Activated CD8-positive, alpha-beta T cell treated with anti-CD3 and anti-CD28 coated beads, Interleukin-2, amount 10 ng/mL, durations not matched to agents 7 days and 5 days (primary cell): ENCODE measurements at places on chromosomes 6 and 20.

GRCh38 chr6:46103441-46104115 lies 26.2 kb upstream of the ENPP4 start:
- DNase-seq = no peak

GRCh38 chr6:30790724-30791383 lies 46.5 kb upstream of the IER3 start:
- no peak for DNase-seq

GRCh38 chr6:90465686-90466085 lies 121.2 kb downstream of the MAP3K7 start:
- no peak for DNase-seq

DNA sequence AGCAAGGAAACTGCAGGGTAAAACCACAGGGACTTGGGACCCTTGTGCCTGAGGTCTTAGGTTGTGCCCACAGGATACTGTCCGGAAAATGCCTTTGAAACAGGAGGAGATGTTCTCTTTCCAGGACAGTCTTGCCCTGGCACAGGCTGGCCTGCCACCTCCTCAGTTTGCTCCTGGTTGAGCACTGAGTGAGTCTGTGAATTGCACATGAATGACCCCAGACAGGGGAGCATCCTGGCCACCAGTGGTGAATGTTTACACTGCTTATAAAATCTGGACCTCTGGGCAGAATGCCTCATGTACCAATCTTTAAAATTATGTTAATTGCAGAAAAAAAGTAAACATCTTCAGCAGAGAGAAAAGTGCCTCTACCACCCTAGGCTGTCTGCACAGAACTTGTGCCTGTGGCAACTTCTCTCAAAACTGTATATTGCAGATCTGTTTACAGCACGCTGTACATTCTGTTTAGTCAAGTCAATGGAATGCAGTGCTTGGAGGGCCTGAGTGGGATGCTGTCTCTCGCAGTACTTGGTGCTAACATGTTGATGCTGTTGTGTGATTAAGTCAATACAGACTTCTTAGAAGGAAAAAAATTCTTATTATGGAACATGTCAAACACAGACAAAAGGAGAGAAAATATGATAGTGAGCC lies 242.1 kb downstream of the SOD2 start:
- no peak for DNase-seq

- no peak for DNase-seq
Observed at GRCh38 chr6:64520050-64520449, 884.4 kb downstream of the PHF3 start.

- DNase-seq = no peak
Observed at GRCh38 chr6:3753228-3753835, 1.8 kb upstream of the PXDC1 start.

DNA sequence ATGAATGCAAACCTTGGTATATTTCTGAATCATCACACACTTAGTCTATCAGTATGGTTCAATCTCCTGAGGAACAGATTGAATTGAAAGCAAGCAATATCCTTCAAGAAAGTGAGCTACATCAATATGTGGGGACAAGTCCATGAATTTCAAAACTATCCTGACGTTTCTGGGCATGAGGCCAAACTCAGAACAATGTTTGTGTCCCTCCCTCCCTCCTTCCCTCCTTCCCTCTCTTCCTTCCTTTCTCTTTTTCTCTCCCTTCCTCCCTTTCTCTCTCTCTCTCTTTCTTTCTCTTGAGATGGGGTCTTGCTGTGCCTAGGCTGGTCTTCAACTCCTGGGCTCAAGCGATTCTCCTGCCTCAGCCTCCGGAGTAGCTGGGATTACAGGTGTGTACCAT lies 27.9 kb upstream of the SYNCRIP start:
- no peak for DNase-seq

GRCh38 chr6:158628542-158628941 lies 16.0 kb downstream of the DYNLT1 start:
- DNase-seq = no peak

DNA sequence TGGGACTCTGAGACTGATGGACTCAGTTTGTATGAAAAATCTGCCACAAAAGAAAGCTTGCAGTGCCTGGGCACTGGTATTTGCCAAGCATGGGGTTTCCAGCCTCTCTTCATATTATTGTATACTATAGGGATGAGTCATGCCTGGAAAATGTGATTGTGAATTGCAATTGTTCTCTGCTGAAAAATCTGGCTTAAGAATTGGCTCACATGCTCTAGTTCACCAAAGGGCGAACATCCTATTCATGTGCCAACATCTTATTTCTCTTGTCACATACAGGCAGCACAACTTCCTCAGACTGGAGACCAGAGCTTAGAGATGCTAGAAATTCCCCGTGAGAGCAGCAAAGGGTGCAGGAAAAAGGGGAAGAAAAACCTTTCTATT lies 103.6 kb upstream of the KCNK16 start:
- no peak for DNase-seq

DNA sequence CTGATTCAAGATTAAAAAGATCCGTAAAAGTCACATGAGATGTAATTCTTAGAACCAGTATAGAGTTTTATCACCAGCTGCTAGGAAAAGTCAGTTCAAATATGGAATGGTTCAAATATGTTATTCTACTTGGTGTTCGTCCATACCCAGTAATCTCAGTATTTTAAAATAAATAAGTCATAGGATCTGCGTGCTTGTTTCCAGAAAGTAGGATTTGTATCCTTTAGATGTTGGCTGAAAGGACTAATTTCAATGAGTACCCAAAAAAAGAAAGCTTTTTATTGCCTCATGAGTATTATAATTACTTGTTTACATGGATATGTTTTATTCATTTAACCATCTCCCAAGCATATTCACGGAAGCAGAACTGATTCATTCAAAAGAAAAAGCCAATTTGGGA lies 12.2 kb downstream of the TPD52L1 start:
- DNase-seq = no peak

GRCh38 chr20:11098888-11099287 lies 425.1 kb upstream of the JAG1 start:
- DNase-seq = no peak

DNA sequence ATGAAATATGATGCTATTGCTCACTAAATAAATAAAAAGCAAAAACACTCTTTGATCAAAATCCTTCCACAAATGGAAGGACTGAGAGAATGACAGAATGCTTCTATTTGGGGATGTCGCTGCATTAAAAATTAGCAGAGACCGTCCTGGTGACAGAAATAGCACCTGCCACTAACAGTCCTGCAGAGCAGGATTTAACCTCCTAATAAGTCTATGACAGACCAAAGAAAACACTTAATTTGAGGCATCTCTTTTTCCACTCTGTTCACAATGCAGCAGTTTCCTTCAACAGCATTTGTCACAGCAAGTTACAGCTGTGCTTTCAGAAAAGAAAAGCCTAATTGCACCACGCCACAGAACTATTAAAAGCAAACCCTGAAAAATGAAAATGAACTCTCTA lies 140.6 kb upstream of the BEND6 start:
- DNase-seq = no peak

GRCh38 chr6:154548130-154548830 lies 37.8 kb upstream of the CNKSR3 start:
- DNase-seq = no peak

DNA sequence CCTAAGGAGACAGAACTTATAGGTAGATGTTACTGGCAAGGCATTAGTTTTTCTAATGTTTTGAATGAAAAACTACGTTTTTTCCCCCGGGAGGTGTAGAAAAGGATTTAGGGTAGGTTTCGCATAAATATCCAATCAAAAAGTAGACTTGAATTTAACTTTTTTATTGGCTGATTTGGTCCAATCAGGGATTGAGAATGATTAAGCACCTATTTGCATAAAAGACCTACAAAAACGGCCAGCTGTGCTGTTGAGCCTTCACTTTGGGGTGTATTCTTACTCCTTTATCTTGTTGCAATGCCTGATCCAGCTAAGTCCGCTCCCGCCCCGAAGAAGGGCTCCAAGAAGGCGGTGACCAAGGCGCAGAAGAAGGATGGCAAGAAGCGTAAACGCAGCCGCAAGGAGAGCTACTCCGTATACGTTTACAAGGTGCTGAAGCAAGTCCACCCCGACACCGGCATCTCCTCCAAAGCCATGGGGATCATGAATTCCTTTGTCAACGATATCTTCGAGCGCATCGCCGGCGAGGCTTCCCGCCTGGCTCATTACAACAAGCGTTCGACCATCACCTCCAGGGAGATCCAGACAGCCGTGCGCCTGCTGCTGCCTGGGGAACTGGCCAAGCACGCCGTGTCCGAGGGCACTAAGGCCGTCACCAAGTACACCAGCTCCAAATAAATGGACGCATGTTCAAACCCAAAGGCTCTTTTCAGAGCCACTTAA lies 113.5 kb upstream of the BTN3A2 start:
- peak; percentile 90 for DNase-seq

DNA sequence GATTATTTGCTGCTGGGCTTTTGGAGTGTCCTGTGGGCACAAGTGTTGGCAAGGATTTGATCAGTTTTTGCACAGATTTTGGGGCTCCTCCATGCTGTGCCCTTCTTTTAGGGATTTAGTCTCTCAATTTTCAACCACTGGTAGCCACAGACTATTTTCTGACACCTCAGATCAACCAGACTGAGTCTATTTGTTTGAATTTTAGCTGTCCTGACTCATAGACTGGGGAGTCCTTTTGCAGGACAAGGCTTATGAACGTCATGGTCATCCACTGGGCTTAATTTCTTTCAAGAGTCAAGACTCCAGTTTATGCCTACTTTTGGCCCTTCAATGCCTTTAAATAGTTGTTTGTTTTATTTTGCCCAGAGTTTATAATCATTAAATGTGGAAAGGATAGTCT lies 59.3 kb downstream of the BCKDHB start:
- no peak for DNase-seq

DNA sequence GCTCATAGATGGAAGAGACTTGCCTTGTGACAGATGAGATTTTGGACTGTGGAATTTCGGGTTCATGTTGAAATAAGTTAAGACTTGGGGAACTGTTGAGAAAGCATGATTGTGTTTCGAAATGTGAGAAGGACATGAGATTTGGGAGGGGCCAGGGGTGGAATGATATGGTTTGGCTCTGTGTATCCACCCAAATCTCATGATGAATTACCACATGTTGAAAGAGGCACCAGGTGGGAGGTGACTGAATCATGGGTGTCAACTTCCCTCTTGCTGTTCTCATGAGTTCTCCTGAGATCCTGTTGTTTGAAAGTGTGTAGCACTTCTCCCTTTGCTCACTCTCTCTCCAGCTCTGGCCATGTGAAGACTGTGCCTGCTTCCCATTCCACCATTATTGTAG lies 17.9 kb downstream of the AHI1 start:
- DNase-seq = no peak

GRCh38 chr6:151068761-151069312 lies 170.9 kb upstream of the AKAP12 start:
- no peak for DNase-seq

- DNase-seq = no peak
Observed at GRCh38 chr6:88513471-88513870, 347.3 kb upstream of the CNR1 start.

DNA sequence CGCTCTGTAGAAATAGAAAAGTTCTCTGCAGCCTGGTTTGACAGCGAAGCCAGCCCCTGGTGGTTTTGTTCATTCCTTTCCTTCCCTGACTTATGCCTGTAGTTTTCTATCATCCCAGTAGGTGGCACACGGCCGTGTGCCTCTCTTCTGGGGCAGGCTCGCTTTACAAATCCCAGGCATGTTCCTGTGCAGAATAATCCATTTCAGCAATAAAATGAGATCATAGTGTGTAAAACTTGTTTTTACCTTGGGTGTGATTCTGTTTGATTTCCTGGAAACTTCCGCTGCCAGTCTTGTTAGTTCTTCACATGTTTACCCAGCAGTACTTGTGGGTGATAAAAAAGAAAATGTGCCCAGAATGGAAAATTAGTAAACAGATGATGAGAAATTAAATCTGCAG lies 7.4 kb upstream of the INSM1 start:
- peak; percentile 46 for DNase-seq

DNA sequence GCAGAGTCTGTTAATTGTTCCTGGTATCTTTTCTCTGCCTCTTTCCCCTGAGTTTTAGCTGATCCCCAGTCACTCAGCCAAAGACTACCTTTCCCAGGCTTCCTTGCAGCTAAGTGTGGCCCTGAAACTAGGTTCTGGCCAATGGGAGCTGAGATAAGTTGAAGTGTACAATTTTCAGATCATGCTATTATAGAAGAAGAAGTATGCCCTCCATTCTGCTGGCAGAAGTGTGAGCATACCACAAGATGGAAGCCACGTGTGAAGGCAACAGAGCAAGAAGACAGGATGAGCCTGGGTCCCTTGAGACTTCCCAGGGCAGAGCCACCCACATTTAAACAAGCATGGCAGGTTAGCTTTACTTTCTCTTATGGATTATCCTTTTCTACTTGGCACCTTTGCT lies 273.2 kb downstream of the HIVEP2 start:
- no peak for DNase-seq

GRCh38 chr20:3383878-3384495 lies 23.5 kb downstream of the DNAAF9 start:
- DNase-seq = no peak

- DNase-seq = peak; percentile 49
Observed at GRCh38 chr6:108117427-108118358, 43.2 kb upstream of the OSTM1 start.

GRCh38 chr20:44747166-44748004 lies 1.7 kb downstream of the KCNK15 start:
- DNase-seq = peak; percentile 73

- DNase-seq = no peak
Observed at GRCh38 chr6:51200676-51201075, 382.0 kb downstream of the TFAP2B start.

GRCh38 chr6:1524040-1524480 lies 85.7 kb upstream of the FOXC1 start:
- DNase-seq = peak; percentile 72

DNA sequence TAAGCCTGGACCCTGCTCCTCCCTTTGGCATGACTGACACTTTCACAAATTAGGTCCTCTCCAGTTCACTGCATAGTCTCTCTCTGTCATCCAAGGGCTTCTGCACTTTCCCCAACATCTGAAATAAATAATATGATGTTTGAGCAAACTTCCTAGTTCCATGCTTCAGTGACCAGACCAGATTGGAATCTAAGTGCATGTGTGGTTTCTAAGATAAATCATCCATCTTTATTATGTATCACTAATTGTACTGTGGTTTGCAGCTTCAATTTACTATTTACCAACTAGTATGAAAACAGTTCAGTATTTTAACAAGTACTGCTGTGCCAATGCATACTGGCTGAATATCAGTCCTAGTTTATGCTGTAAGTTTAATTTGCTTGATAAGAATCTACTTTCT lies 18.7 kb downstream of the SESN1 start:
- DNase-seq = no peak

- DNase-seq = no peak
Observed at GRCh38 chr6:106631346-106631745, 2.0 kb downstream of the QRSL1 start.
